ENCODE measurements at places on chromosomes 16 and 17.

DNA sequence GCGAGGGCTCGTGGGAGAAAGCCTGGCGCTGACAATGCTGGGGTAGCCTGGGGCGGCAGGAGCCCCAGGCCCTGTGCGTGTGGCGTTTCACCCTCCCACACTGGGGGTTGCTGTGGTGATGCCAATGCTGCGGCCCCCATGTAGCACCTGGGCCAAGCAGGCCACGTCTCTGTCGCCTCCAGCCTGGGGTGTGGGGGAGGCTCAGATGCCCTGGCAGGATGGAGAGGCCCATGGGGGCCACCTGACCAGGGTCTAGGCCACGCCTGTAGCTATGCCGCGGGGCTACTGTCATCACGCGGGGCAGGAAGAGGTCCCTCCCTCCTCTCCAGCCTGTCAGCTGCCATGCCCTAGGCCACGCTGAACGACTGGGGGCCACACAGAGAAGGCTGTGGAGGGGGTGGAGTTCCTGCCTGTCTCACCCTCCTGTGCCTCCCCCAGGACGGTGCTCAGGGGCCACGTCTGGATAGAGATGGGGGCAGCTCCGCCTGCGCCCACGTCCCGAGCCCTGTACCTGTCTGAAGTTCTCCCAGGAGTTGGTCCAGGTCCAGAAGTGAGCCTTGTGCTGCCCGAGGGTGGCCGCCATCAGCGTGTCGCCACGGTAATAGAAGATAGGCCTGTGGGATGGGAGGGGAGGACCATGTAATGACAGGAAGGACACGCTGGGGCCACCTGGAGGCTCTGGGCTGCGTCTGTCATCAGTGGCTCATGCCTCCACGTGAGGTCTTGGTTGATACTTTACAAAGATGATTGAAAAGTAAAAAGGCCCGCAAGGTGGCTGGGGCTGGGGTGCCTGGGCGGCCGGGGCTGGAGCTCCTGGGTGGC, 12.7 kb upstream of the APRT start:
- DNase-seq = no peak

DNA sequence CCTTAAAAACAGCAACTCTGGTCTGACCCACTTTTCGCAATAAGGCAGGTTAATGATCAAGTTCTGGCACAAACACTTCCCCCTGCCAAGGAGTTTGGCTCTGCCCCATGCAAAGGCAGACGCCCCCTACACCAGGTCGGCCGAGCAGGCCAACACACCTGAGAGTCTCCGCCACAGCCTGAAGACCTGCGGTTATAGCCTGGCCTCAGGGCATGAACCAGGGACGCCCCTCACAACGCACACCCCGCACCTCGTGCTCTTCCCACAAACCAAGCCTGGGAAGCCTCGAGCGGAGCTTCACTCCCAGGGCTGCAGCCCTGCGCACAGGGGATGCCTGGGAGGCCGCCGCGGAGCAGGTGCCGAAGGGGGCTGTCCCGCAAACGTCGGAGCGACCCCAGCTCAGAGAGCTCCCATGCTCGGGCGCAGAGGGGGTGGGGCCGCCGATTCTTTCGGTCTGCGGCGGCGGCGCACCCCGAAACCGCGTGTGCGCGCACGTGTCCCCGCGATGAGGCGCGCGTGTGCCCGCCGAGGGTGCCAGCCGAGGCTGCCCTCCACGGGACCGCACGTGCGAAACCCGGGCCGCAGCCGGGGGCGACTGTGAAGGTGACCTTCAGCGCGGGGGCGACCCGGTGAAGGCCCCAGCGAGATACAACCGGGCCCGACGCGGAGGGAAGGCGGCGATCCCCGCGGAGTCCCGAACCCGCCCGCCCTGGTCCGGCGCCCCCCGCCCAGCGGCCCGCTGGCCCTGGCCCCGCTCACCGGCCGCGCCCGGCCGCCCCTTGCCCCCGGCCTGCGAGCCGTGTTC, 559 bp downstream of the CLUH start:
- no peak for DNase-seq

DNA sequence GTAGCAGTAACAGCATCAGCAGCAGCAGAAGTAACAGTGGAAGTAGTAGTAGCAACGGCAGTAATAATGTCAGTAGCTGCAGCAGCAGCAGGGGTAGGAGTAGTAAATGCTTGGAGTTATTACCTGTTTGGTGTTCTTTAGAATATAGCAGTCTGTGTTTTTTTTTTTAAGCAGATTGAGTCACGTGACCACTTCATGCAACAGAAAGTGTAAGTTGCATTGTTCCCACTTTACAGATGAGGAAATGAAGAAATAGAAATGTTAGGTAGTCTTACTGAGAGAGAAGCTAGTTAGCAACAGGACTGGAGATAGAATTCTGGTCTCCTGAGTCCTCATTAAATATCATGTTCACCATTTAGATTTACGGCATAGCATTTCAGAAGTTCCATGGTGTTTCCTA, 358.2 kb downstream of the HAPSTR1 start:
- no peak for DNase-seq

GRCh38 chr16:49365711-49366509, 7.7 kb upstream of the C16orf78 start:
- DNase-seq = peak; percentile 9

- DNase-seq = no peak
Measured at GRCh38 chr16:82584553-82585152, 42.1 kb upstream of the CDH13 start.

Data from globus pallidus (tissue), 1 donor.